ENCODE measurements at places on chromosomes 4 and X. TPM values are rescaled to one million over a fixed set of nuclear protein-coding genes. Genes with fewer than 3 reads are reported as not detected.

DNA sequence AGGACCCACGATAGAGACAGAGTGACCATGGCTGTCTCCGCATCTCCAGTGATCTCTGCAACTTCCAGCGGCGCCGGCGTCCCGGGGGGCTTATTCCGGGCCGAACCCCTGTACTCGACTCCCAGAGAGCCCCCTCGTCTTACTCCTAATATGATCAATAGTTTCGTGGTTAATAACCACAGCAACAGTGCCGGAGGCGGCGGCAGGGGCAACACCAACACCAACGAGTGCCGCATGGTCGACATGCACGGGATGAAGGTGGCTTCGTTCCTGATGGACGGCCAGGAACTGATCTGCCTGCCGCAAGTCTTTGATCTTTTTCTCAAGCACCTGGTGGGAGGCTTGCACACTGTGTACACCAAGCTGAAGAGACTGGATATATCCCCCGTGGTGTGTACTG is 343 bp downstream of the DACH2 start:
- DNase-seq, result no peak

GRCh38 chr4:152972821-152973628 is 36.9 kb downstream of the FHDC1 start:
- no peak for DNase-seq

GRCh38 chrX:33277046-33277445 is 65.7 kb upstream of the DMD start:
- no peak for DNase-seq

DNA sequence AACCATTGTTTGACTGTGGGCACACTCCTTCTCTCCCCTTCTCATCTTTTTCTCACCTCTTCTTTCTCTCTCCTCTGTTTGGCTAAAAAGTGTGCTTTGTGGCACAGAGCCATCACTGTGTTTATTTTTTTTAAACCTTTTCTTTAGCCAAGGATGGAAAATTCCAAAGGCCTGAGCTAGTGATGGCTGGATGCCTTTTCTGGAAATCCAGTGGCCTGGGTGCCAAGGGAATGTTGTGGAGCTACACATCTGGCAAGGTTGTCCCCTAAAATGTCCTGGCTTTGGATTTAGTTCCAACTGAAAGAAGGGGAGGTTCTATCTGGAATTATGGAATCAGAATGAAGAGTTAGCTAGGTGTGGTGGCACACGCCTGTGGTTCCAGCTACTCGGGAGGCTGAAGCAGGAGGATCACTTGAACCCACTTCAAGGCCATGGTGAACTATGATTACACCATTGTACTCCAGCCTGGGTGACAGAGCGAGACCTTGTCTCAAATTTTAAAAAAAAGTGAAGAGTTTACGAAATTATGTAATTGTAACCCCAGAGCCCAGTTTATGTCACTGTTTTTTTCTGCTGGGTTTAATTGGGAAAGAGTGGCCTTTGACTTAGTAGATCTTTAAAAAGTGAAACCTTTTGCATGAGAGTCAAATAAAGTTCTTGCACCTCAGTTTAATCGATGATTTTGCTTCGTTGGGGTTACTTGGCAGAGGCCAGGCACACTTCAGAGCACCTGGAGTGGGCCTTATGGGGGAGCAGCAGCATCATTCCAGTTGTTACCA is 17.7 kb downstream of the DOCK11 start:
- DNase-seq, result no peak

S100G gene
- total RNA-seq, result not detected

DNA sequence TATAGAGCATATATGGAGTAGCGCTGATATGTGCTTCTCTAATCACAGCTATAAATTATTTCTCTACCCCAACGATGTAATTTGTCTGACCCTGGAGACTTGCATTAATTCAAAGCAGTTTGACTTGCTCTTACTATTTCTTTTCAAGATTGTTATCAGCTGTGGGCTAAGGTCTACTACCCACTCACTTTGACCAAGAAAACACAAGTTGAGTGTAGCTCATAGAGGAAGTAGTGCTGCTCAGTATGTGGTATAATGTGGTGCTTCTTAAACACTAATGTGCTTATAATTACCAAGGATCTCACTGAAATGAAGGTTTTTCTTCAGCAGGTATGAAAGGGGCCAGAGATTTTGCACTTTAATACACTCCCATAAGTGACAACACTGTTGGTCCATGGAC is 70.1 kb downstream of the INPP4B start:
- DNase-seq, result no peak

- DNase-seq, result no peak
Measured at GRCh38 chr4:136017556-136017955, 1514.7 kb downstream of the PCDH18 start.

- no peak for DNase-seq
Measured at GRCh38 chr4:142566243-142566642, 279.9 kb downstream of the INPP4B start.

- no peak for DNase-seq
Measured at GRCh38 chr4:87019898-87020297, 85.1 kb downstream of the AFF1 start.

DNA sequence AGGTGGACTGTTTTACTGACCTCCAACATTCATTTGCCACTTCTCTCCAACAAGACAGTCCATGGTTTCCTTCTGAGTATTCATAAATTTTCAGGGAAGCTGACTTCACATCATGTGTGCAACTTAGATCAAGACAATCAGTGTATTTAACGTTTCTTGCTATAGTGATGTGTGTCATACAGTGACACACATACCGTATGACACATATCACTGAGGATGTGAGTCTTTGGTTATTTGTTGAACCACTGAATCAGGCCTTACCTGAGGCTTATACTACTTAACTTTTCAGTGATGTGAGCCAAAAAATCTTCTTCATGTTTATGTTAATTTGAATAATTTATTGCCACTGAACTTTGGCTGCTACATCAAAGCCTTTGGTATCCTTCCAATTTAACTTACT is 166.8 kb downstream of the BMPR1B start:
- no peak for DNase-seq

- no peak for DNase-seq
Measured at GRCh38 chr4:183823434-183823833, 81.7 kb upstream of the STOX2 start.

DNA sequence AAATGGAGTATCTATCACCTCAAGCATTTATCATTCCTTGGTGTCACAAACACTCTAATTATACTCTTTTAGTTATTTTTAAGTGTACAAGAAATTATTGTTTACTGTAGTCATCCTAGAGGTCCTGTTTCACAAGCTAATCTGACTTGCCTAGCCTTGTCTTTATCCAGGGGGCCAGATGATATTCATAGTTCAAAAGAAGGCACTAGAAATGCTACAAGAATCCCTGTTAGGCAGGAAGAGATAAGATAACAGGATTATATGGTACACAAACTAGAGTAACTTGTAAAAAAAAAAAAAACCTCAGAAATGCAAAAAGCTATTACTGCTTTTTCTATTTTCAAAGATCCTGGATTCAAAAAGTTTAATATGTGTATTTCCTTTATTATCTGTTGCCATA is 95.8 kb downstream of the MBNL3 start:
- DNase-seq, result no peak

DNA sequence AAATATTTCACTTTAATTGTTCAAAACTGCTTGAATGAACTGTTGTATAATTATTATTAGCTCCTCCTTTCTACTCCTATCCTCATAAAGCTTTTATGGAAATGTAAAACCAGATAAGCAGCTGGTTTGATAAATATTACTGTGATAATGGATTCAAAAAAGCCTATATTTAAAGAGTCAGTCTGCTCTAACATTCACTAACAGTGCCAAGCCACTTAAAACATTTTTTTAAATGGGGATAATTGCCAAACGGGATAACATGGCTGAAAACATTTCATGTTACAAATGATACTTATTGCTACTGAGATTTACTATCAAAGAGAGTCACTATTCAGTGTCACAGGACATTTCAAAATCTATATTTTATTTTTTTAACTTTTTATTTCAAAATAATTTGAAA is 17.4 kb downstream of the ARHGAP24 start:
- no peak for DNase-seq

DNA sequence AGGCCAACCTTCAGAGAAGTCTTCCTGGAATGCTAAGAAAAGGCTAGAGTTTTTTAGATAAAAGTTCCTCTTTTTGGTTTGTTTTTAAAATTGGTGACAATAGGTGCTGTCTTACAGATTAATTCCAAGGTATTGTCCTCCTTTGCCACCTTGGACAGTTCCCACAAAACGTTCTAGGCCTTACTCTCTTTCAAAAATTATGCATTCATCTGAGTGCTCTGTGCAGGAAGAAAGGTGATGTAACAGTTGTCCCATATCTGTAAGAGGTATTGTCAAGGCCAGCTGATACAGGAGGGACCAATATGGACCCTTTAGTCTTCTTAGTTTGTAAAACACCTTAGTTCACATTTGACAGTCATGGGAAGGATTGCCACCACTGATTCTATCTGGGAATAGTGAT is 15.9 kb upstream of the CXCL5 start:
- no peak for DNase-seq

DNA sequence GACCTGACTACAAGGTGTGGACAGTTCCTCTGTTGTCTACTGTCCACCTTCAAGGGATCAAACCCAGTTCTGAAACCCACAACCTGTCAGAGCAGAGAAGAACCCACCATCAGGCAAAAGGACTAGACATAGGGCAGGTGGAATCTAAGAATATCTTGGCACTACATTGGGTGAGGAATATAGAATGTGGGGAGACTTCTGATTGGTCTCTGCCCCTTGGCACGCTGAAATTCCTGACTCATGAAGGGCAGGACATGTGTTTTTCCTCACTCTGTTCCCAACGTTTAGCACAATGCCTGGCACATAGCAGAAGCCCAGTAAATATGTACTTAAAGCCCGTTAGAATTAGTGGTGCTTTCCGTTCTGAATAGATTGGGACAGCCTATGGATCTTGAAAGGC is 59.3 kb downstream of the TSPAN7 start:
- DNase-seq, result no peak

DNA sequence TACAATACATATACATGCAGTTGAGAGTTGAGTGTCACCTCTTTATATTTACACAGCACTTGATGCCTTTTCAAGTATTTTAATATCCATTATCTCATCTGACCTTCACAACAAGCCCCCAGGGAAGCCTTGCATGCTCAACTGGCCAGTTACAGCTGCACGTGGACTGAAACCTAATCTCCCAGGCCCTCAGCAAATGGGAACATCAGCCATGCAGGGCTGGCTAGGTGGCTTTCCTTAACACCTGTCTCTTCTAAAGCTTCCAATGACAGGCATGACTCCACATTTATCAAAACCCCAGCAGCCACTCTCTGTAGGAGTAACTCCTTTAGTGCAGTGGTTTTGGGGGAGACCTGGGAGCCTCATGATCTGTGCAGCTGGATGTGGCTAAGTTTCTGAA is 56.4 kb downstream of the PHKA2 start:
- DNase-seq, result no peak

DNA sequence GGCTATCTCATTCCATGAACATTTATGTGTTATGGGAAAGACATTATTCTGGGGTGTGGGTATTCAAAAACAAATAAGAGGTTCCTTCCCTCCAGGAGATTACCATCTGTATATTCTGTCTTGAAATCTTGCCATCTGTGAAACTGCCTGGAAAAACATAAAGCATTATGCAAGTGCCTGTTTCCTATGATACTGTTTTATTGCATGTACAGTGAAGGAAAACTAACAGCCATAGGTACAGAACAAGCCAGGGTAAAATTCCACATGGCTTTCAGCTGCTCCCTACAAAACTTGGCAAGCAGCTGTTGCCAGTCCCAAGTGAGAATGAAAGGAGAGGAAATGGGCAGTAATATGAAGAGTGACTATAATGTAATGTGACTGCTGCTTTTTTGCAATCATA is 136.0 kb downstream of the GUCY2F start:
- no peak for DNase-seq

GRCh38 chr4:27007507-27007906 is 146.9 kb downstream of the STIM2 start:
- no peak for DNase-seq

DNA sequence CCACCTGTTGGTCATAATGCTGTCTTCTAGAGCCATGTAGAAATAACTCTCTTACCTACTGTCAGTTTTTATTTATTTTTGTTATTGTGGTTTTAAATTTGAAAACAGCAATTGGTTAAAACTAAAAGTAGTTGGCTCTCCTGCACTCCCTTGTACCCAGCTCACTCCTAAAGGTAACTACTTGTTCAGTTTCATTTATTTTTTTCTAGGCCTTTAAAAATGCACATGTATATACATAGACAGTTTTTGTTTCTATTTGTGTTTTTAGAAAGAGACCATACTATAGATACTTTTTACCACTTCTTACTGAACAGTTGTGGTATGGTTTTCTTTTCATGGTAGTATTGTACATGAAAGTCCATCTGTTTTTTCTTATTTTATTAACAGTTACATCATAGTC is 16.8 kb downstream of the SMAD1 start:
- no peak for DNase-seq

DNA sequence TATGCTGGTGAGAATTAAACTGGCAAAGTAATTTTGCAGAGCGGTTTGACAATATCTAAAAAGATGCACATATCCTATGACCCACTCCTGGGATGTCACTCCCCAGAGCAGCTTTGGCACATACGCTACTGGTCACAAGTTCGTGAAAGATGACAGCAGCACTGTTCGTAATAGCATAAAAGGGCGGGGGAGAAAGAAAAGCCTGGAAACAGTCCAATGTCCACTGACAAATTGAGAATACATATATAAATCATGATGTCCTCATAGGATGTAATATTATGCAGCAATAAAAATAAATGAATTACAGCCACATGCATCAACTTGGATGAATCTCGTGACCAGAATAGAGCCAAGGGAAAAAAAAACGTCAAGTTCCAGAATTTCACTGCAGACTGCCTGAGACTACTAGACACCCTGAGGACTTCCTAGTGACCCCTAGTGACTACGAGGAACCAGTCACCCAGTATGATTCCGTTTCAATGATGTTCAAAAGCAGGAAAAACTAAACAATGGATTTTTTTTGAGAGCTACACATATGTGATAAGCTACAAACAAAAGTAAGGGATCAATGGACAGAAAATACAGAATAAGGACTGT is 1.8 kb downstream of the PCSK1N start:
- no peak for DNase-seq

DNA sequence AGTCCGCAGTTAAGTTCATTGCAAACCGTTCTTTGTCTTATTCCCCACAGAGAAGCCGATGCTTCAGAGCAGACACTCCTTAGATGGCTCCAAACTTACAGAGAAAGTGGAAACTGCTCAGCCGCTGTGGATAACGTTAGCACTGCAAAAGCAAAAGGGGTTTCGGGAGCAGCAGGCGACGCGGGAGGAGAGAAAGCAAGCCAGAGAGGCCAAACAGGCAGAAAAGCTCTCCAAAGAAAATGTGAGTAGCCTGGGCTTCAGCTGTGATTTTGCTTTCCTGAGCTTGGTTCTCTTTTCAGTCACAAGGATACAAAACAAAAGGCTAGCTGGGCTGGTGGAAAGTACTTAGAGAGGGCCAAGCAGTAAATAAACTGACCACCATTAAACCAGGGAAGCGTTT is 64.0 kb downstream of the AASDH start:
- no peak for DNase-seq

DNA sequence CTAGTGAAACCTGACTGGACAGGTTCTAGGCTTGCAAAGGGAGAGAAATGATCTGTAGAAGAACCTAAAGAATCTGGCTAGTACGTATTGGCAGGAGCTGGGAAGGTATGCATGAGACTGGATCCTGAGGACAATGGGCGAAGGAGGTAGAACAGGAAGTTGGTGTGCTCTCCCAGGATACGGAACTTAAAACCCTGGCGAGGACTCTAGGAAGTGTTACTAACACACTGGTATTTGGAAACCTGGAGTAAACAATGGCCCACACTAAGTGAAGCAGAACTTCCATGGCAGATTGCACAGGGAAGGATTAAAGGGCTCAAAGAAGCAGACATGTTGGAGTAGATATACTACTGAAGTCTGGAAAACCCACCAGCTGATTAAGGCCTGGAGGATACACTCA is 9.1 kb downstream of the SYN1 start:
- no peak for DNase-seq
